ENCODE measurements at places on chromosomes 3 and 15. TPM values are rescaled to one million over a fixed set of nuclear protein-coding genes. Genes with fewer than 3 reads are reported as not detected.

- no peak for DNase-seq
These were observed 48.0 kb upstream of the WDR72 start for GRCh38 chr15:53807501-53807900.

DNA sequence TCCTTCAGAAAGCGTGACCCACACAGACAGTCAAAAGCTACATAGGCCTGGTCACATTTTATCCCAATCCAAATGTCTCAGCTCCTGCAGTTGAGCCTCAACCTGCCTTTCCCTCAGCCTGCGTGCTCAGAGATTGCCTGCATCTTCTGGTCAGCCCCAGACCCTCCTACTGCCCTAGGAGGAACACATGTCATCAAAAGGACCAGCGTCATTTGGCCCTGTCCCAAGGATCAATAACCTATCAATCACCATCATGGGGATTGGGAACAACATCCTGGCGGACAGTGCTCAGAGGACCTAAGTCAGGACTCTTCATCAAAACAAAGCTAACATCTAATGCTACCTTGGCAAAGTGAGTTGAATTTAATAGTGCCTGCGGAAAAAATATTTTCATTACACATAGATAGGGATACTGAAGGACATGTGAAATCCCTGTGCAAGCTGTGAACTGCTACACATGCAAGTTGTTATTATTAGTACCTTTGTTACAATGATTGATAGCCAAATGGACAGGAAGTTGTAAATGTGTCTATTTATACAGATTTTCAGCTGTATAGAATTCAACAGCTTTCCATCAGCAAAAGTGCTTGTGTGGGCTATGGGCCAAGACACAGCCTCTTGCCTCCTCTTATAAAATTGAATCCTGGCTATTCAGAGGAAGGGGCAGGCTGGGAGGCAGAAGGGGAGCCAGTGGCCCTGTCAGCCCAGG lies 47.7 kb downstream of the UMPS start:
- DNase-seq = no peak

DNA sequence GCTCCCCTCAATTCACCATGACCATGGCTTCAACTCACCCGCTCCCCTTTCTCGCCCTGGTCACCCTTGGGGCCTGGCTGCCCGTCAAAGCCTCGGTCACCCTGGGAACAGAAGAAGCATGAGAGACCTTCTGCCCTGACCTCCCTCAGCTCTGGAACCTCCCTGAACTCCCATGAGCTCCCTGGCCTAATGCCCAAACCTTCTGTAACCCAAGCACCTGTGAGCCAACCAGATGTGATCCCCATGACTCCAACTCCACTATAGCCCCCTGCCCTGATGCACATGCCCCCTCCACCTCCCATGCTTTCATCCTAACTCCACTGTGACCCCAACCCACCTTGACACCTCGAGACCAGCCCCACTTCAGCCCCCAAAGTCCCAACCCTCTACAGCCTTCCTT lies 3.5 kb upstream of the UCN2 start:
- no peak for DNase-seq

DNA sequence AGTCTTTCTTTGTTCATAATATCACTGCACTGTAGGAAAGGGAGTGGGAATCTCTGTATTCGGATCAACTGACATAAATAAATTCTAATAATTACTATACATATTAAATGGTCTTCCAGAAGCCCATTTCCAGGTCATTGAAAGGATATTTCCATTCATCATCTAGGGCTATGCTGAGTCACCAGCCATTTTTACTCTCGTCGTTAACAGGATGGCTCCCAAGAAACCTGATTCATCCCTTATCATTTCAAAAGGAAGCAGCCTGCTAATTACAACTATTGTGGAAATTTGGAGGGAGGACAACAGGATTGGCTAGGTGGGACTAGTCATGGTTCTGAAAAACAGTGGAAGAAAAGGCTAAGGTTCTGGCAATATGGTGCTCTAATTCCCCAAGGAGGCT lies 13.6 kb downstream of the GMNC start:
- DNase-seq = no peak

The TICRR gene
- 3.0 TPM for total RNA-seq

All from IMR-90 (cell line).